ENCODE measurements at places on chromosomes 4 and X.
A peak's percentile ranks its signal among the peaks of the same experiment; 100 is the strongest.

- DNase-seq = no peak
These were observed 1599.7 kb downstream of the ARAP2 start for GRCh38 chr4:34644579-34645115.

DNA sequence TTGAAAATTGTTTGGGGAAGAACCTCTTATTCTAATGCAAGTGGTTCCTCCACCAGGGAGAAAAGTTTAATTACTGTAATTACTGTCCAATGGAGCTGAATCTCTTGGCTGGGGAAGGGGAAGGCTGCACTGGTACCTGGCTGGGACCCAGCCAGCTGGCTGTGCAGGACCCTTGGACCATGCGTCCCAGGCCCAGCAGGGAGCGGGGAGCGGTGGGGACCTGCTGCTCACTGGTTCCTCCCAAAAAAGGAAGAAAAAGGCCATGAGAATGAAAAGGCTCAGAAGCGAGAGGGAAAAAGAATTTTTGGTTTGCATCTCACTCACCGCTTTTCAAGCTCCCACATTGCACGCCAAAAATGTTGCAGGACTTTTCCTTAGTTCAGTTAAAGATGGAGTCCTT is 333.5 kb downstream of the FAM47B start:
- DNase-seq = no peak

- no peak for DNase-seq
These were observed 2.8 kb downstream of the PJA1 start for GRCh38 chrX:69162361-69162865.

DNA sequence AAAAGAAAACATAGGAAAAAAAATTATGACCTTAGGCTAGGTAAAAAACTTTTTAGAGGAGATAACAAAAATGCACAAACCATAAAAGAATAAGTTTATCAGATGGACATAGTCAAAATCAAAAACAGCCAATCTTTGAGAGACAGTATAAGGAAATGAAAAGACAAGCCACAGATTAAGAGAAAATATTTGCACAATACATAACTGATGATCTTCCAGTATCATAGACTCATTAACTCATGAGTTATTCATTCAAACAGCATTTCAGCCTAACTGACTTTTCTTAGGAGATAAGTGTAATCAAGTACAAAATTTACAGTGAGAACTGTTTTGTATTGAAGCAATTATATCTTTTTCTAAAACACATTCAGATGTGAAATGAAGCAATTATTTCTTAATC is 183.8 kb downstream of the FBXO8 start:
- no peak for DNase-seq

- DNase-seq = peak; percentile 42
These were observed 628 bp downstream of the MXD4 start for GRCh38 chr4:2261110-2261852.

GRCh38 chrX:44042751-44043150 is 69.6 kb upstream of the NDP start:
- DNase-seq = no peak

DNA sequence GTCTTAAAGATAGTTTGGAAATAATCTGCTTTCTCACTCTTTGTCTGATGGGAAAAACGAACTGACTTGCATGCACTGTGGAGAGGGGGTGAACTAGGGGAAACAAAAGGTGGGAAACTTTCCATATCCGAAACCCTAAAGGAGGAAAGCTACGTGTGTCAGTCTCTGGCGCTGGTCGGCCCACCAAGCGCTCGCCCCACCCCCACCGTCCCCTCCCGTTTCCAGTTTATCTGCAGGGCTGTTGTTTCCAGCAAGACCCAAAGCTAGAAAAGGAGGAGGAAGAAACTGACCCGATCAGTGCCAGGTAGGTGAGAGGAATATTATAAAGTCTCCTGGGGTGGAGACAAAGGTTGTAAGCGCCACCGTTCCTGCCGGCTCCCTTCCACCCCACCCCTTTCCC is 552 bp downstream of the TCEAL9 start:
- no peak for DNase-seq

DNA sequence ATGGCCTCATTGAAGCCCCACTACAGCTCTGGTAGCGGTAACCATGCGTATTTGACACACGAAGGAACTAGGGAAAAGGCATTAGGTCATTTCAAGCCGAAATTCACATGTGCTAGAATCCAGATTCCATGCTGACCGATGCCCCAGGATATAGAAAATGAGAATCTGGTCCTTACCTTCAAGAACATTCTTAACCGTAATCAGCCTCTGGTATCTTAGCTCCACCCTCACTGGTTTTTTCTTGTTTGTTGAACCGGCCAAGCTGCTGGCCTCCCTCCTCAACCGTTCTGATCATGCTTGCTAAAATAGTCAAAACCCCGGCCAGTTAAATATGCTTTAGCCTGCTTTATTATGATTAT is 876 bp downstream of the HPRT1 start:
- DNase-seq = no peak

- DNase-seq = no peak
These were observed 213.5 kb downstream of the GUCY2F start for GRCh38 chrX:109268340-109268739.

DNA sequence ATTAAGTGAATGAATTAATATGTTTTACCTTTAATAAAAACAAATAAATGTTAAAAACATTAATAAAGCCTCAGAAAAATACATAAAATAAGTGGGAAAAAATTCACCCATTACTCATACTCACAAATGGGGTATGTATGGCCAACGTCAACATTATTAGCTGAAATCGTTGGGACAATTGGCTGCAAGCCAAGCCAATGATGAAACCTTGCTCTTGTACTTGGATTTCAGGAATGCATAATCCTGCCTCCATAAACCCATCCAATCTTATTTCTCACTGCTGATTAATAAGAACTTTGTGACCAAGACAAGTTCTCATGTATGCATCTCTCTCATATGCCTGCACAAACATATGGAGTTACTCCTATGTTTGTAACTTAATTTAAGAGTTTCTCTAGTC is 35.3 kb upstream of the ADAMTS3 start:
- no peak for DNase-seq

DNA sequence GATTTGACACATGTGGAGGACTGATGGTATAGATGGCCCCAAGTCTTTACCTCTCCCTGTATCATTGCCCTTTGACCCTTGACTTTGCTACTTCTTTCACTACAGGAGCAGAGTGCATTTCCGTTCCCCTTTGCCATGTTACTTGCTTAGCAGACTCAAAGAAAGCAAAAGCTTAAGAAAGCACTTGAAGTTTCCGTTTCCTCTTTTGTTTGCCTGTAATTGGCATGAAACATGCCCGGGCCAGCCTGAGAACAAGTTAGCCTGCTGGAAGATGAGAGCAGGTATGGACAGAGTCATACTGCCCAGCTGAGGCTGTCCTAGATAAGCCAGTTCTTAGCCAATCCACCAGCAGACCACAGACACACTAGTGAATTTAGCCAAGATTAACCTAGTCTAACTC is 206.0 kb downstream of the BCOR start:
- no peak for DNase-seq

DNA sequence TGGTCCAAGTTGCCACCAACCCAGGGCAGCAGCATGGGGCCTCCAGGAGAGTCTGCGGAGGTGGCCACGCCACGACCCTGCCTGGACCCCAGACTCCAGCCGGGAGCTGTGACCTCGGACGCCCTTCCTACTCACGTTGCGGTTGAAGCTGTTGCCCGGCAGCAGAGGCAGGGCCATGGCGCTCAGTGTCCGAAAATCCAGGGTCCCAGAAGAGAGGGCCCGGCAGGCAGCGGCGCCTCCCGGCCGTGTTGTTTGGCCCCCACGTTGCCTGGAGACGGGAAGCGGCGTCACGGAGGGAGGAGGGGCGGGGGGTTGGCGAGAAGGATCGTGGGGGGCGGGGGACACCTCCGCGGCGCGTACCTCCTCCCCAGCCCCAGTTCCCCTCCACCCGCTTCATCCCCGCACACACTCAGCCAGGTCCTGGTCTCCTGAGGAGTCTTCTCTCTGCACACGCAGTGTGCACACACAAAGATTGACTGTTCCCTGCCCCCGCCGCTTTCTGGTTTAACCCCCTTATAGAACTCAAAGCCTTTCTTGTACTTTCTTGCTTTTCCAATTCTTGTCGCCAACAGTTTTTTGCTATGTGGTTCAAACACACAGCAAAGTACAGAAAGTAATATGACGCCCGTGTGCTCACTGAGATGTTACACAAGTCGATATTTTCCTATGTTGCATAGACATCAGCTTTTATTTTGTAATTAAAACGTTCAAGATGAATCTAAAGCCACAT is at the start of gene EFHC2:
Gene EFHC2 (minus strand): TSS at position 261 of the 730 bp plus-strand sequence. CDS start 84 bp downstream, at position 177.
- DNase-seq = peak; percentile 16

- no peak for DNase-seq
These were observed 47.2 kb downstream of the NEIL3 start for GRCh38 chr4:177356921-177357320.
